Urinary bladder (tissue), 4 donors: ENCODE measurements at places on chromosomes 16 and 17. TPM values are rescaled to one million over a fixed set of nuclear protein-coding genes. Genes with fewer than 3 reads are reported as not detected.

DNA sequence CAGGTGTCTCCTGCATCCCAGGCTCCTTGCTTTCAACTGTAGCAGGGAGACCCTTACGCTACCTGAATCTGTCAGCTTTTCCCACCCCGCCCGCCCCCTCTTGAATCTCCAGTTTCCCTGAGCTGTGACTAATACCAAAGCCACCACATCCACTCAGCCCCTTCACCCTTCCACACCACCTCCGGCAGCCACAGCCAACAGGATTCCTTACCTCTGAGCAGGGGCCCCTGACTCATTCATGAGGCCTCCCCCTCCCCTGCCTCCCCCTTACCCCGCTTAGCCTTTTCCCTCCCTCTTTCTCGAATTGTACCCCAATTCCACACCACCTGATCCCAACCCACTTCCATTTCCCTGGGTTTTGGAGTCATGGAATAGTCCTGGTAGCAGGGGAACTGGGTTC lies 2.3 kb downstream of the STX1B start:
- no peak for DNase-seq

DNA sequence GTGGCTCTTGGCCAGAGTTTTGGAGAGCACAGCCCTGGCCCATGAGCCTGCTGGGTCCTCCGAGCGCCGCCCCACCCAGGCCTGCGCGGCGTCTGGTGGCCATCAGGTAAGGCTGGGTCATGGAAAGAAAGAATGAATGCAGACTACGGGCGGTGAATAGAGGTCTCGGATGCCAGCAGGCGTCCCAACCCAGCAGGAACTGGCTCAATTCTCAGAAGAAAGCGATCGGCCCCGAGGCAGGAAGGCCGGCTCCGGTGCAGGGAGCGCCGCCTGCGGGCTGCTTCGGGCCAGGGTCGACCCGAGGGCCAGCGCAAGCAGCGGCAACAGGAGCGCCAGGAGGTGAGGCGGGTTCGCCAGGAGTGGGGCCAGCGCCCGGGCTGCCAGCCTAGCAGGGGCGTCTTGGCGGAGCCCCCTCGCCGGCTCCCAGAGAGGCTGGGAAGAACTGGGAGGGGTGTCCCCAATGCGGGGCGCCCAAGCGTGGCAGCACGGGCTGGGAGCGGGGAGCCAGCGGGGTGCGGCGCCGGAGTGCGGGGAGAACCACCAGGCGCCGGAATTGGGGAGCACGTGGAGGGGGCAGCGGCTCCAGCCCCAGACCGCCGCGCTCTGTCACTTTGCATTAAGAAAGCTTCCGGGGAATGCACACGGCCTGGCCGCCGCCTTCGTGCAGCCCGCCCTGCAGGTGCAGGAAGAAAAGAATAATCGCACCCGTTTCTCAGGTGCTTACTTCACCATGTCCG lies 7.1 kb upstream of the TMC5 start:
- no peak for DNase-seq

Gene NACA2
- not detected for total RNA-seq

Gene PRR35
- not detected for total RNA-seq
